ENCODE measurements at places on chromosomes 1 and 21.

GRCh38 chr21:26098772-26099397, 71.7 kb downstream of the APP start:
- peak; percentile 19 for DNase-seq

GRCh38 chr1:6093611-6094010, 47.9 kb downstream of the KCNAB2 start:
- DNase-seq, result no peak

GRCh38 chr1:76430531-76430930, 356.0 kb downstream of the ST6GALNAC3 start:
- no peak for DNase-seq

DNA sequence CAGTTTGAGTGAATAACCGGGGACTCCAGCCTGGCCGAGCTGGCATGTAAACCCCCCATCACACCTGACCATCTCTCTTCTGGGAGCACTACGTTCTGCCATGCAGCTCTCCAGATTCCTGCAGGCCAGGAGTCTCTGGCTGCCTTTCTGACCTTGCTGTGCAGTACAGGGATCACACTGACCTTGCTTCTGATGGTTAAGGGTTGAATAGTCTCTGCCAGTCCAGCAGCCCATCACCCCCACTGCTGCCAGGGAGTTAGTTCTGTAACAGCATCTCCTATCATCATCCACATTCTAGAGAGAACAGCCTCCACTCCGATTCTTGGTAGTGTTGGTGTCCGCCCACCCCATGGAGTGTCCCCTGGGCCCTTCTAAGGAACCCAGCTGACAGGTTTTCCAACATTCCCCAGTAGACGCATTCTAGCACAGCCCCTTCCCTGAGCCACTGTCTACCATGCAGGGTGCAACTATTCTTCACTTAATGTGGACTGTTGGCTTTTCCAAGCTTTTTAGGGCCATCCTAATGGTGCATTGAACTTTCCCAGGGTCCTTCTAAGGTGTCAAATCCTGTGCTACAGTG, 109.8 kb downstream of the RIPK4 start:
- no peak for DNase-seq

GRCh38 chr1:184051138-184051484, 419 bp upstream of the TSEN15 start:
- DNase-seq, result peak; percentile 48

DNA sequence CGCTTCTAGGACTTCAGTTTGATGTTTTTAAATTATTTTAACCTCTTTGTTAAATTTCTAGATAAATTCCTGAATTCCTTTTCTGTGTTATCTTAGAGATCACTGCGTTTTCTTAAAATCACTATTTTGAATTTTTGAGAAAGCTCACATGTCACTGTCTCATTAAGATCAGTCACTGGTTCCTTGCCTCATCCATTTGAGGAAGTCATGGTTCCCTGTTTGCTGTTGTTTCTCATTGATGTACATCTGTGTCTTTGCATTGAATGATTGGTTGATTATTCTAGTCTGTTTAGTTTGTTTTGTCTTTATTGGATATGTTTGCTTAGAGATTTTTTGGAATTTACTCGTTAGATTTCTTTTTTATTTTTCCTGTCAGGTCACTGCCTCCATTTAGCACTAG, 50.1 kb downstream of the CRP start:
- DNase-seq, result no peak

DNA sequence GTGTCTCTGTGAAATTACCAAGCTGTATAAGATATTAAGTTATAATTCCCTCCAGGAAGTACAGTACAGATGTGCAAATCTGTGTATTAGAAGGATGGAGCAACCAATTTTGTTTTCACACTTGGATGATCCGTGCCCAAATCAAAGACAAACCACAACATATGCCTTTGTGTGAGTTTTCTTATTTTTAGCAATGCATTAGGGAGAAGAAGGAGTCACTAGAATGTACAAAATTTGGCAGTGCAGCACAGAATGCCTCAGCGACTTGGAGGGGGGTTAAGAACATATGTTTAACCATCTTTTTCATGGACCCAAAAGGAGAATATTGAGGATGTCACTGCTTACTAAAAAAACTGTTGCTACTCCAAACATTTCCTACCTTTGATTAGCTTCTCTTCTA, 45.3 kb downstream of the DAB1 start:
- no peak for DNase-seq

- no peak for DNase-seq
These were observed 23.8 kb upstream of the CENPF start for GRCh38 chr1:214579183-214579582.

GRCh38 chr1:225766967-225767633, 10.5 kb upstream of the SRP9 start:
- DNase-seq, result peak; percentile 84

DNA sequence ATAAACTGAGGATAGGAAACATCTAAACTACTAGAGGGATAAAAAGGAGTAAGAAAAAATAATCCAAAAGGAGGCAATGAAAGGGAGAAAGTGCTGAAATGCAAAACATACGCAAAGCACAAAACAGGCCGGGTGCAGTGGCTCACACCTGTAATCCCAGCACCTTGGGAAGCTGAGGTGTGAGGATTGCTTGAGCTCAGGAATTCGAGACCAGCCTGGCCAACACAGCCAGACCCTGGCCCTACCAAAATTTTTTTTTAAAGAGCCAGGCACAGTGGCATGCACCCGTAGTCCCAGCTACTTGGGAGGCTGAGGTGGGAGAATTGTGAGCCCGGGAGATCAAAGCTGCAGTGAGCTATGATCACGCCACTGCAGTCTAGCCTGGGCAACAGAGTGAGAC, 10.5 kb downstream of the SPOCD1 start:
- no peak for DNase-seq

GRCh38 chr1:151314137-151314875, 12.9 kb downstream of the PI4KB start:
- DNase-seq, result peak; percentile 14

DNA sequence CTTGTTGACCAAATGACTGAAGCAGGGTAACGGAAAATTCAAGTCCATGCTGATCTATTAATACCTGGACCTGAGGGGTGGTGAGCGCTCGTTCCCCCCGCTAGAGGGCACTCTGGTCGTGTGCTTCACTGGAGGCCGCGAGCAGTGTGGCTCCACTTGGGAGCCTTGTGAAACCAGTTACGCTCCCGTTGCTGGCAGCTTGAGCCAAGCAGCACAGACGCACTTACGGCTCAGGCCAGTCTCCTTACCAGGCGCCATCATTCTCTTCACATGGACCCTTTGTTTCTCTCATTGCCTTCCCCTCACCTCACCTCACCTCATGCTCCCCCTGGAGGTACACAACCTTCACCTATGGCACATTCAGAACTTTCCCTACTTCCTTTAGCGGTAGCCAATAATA, 49.7 kb upstream of the TSPAN2 start:
- DNase-seq, result peak; percentile 82

DNA sequence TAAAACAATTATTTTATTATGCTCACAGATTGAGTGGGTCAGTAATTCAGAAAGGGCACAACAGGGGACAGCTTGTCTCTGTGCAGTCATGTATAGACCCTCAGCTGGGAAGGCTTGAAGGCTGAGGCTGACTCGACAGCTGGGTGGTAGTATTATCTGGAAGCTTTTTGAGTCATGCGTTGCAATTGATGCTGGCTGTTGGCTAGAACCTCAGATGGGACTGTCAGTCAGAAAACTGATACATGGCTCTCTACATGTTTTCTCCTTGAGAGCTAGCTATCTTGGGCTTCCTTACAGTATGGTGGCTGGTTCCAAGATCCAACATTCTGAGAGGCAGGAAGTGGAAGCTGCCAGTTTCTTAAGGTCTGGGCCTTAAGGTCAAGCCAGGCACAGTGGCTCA, 61.5 kb upstream of the SELENON start:
- no peak for DNase-seq

All from kidney glomerular epithelial cell (primary cell).